RPMI7951 (cell line): ENCODE measurements at places on chromosomes 6 and 20. TPM values are rescaled to one million over a fixed set of nuclear protein-coding genes. Genes with fewer than 3 reads are reported as not detected.
A peak's percentile ranks its signal among the peaks of the same experiment; 100 is the strongest.

DNA sequence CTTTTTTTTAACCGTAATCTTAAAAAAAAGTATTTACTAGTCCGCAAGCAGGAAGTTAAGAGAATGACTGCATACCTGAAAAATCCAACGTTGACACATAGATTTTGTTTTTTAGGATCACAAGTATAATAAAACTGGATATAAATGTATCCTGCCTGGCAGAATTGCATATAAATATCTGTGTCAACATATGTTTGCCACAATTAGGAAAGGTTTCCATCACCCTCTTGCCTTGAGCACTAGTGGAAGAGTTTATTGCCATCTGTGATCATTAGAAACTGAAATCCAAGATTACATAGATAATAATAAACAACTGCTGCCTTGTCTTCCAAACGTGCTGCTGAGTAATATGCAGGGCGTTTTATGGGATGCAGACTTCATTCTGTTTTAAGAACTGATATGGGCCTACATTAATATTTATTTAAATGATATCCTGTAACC is 27.9 kb downstream of the PLEKHG1 start:
- no peak for DNase-seq

DNA sequence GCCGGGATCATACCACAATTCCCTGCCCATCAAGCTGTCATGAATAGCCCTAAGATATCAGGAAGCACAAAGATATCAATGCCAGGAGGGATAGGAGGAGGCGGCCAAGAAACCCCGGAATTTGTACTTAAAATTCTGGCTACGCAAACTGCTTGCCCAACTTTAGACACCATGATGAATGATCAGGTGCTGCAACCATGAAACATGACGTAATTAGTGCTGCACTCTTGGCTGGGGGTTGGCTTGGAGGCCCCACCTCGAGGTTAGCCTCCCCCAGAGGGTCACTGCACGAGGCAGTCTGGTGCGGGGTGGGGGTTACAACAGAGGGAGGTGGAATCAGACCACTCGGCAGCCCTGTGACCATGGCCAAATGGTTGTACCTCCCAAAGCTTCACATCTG is 8.9 kb downstream of the SIRPA start:
- DNase-seq: no peak

DNA sequence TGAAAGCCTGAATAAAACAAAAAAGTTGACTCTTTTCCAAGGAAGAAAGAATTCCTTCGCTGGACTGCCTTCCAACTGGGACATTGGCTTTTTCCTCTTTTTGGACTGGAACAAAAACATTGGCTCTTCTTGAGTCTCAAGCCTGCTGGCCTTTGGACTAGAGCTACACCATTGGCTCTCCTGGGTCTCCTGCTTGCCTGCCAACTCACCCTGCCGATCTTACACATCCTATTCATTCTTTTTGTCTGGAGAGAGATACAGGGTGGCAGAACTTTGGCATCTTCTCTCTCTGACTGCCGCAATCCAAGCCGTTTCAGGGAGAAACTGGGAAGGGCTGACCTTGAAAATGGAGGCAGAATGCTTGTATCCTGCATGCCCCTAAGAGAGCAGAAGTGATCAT is 20.2 kb downstream of the DDO start:
- DNase-seq: no peak

- no peak for DNase-seq
Observed at GRCh38 chr20:41118632-41119031, 18.7 kb upstream of the PLCG1 start.

DNA sequence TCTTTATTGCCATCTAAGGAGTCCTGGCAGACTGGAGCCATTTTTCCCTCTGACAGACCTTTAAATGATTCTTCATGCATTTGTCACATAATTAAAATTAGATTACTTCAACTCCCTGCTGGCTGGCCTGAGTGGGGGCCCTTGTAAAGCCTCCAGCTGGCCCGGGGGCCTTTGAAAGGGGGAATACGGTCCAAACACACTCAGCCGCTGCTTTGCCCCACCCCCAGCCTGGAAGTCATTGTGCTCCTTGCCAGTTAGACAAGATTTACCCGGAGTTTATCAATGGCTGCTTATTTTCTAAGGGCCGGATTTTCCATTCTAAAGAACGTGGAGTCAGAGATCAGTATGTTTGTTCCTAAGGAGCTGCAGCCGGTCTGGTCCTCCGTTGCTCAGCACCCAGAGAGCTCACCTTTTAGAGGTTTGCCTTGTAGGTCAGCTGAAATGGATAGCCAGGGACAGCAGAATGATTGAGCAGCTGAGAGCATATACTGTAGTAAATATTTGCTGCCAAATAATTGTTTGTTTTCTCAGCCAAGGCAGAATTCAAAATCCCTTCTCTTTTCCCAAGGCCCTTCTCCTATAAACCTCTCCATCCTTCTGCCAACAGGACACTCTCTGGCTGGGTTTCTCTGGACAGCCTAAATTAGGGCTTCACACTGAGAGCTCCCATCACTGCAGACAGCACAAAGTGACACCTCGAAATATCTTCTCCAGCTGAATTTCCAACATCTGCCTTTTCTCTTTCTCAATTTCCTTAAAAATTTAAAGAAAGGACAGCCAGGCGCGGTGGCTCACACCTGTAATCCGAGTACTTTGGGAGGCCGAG is 68.4 kb upstream of the RBM24 start:
- peak; percentile 6 for DNase-seq

DNA sequence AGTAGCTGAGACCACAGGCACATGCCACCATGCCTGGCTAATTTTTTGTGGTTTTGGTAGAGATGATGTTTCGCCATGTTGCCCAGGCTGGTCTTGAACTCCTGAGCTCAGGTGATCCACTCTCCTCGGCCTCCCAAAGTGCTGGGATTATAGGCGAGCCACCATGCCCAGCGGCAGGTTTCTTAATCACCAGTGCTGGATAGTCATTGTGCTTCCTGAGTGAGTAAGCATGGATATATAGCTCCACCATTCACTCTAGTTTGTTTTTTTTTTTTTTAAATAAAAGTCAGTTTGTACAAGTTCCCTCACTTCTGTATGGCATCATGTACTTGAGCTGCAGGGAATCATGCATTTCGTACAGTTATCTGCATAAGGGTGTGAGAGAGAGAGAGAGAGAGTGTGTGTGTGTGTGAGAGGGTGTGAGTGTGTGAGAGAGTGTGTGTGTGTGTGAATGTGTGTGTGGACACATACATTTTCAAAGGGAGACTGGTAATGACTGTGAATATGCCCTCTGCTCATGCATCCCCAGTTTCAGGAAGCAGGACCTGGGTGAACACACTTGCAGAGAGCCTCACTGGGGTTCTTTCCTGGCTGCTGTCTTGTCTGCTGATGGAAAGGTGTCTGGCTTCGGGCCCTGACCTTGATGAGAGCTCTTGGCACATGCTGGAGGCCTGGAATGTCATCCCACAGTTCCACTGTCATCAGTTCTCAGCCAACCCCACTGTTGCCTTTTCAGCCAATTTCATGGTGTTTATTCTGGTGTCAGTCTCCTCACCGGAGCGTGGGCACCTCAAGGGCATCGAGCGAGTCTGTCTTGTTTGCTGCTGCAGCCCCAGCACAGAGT is 65.0 kb upstream of the XRN2 start:
- DNase-seq: peak; percentile 14

DNA sequence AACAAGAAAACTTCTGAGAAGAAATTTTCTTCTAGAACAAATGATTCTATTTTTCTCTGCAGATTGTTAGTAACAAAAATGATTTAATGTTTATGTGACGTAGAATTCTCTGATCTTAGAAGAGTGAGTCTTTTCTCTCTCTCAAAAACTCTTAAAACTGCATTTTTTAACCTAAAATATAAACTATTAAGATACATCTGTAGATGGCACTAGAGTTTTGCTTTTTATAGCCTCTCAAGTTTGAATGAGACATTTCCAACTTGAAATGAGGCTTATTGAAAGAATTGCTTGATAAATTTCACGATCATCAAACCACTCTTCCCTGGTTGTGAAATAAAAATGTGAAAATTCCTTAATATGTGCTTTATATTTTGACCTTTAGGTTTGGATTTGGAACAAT is 53.8 kb downstream of the PHF3 start:
- no peak for DNase-seq

GRCh38 chr6:53828215-53828614 is 33.4 kb downstream of the LRRC1 start:
- DNase-seq: no peak

DNA sequence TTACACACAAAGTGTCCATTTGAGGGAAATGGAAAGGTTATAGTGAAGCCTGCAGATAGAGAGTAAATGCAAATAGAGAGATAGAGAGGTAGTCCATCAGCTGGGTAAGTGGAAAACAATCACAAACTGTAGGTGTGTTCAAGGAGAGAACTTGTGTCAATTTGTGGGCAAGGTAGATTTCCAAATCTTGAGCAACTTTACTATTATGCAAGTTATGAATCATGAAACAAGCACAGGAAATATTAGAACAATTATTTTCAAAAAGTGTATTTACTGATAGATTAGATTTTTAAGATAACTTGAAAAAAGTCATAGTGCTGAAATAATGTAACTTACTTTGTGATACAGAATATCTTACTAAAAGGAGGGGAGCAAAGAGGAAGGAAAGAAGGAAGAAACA is 792.9 kb downstream of the EYS start:
- DNase-seq: no peak

DNA sequence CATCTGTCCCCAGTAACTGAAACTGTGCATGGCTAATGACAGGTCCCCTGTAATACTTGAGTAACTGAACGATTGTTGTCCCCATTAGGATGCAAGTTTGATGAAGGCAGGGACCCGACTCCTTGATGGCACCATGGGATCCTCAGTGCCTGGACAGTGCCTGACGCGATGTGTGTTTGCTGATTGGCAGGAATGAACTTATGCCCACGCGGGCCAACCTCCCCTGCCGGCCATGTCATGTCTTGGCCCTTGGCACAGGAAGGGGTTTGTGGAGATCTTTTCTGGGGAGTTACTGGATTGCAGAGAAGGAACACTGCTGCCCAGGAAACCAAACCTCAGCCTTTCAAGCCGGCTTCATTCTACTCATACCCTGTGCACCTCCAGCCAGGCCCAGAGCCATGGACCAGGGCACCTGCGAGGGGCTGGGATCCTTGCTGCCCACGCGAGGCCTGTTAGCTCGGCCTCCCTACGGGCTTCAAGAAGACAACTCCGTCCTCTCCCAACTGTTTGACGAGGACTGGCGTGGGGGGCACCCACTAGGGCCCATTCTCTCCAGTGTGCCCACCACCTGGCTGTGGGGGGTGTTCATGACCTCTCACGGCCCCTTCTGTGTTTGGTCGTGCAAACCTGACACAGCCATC is 147.8 kb downstream of the ZMYND8 start:
- DNase-seq: no peak

MOXD1 gene
- 96.5 and 109 TPM in 2 replicates for total RNA-seq

PTGIS gene
- total RNA-seq: under 0.01 and 0.24 TPM in 2 replicates

VIP gene
- total RNA-seq: not detected in 2 replicates

DSP gene
- under 0.01 TPM in 2 replicates for total RNA-seq

BMP6 gene
- total RNA-seq: not detected in 2 replicates

SOX4 gene
- 10.8 and 12.9 TPM in 2 replicates for total RNA-seq

NFATC2 gene
- 3.0 and 3.4 TPM in 2 replicates for total RNA-seq

SRSF6 gene
- 43.3 and 51.2 TPM in 2 replicates for total RNA-seq
